ENCODE measurements at places on chromosomes 3 and 15. TPM values are rescaled to one million over a fixed set of nuclear protein-coding genes. Genes with fewer than 3 reads are reported as not detected.

DNA sequence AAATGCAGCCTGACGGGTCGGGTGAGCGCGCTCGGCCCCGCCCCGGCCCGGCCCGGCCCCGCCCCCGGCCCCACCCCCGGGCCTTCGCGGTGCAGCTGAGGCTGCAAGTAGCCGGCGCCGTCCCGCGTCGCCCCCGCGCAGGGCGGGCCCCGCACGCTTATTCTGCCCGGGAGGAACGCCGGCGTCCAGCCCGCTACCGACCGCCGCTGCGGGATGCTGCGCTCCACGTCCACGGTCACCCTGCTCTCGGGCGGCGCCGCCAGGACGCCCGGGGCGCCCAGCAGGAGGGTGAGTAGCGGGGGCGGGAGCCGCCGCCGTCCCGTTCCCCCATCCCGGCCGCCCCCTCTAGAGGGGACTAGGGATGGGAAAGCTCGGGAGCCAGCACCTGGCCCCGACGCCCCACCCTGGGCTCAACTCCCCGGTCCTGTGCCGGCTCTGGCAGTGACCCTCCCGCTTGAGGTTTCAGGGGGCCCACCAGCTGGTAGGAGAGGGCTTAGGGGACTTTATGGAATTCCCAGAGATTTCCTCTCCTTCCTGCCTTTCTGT, at the start of gene MYZAP:
MYZAP (plus strand) TSS at position 83 of the 546 bp plus-strand sequence; CDS start at position 214, 131 bp downstream.
- ATAC-seq, result peak; percentile 81

DNA sequence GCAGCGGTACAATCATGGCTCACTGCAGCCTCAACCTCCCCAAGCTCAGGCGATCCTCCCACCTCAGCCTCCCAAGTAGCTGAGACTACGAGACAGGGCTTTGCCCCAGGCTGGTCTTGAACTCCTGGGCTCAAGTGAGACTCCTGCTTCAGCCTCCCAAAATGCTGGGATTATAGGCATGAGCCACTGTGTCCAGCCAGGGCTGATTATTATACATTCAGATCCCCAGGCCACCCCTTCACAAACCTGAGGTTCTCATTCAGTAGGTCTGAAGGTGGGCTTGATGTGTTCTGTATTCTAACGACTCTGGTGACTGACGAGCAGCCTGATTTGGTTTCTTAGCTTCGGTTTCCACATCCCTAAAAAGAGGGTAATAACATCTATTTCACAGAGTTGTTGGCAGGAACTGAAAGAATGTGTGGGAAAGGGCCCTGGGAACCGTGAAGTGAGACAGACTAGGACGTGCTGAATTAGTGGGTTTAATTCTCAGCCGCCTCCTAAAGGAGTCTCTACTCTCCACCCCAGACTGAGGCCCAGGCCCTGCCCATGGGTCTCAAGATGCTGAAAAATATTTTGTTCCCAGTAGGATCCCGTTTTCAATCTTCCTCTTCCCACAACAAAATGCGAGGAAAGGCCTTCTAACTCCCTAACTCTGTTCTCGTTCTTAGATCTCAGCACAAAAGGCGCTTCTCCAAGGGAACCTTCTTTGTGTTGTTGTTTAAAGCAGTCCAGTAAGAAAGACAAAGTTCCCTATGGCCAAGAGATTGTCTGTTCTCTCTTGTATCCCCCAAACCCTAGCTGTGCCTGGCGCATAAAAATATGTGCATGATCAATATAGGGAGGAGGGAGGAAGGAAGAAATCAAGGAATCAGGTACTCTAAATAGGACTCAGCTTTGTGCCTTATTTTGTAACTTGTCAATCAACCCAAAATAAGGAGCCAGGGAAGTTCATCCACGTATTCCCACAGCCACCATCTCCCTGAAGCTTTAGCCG, 210.0 kb upstream of the TOPAZ1 start:
- ATAC-seq, result no peak

ARL6 gene
- 2.3 TPM for total RNA-seq

AMT gene
- 1.9 TPM for total RNA-seq

KIF15 gene
- total RNA-seq, result 34.7 TPM

TMEM158 gene
- total RNA-seq, result not detected
